Stimulated activated CD4-positive, alpha-beta T cell treated with anti-CD3 and anti-CD28 coated beads, TNF-alpha, amount 100 ng/mL, for 48 hours (primary cell): ENCODE measurements at places on chromosomes 12 and 14.

- DNase-seq, result no peak
These were observed 20.2 kb upstream of the P2RX7 start for GRCh38 chr12:121112496-121112895.

DNA sequence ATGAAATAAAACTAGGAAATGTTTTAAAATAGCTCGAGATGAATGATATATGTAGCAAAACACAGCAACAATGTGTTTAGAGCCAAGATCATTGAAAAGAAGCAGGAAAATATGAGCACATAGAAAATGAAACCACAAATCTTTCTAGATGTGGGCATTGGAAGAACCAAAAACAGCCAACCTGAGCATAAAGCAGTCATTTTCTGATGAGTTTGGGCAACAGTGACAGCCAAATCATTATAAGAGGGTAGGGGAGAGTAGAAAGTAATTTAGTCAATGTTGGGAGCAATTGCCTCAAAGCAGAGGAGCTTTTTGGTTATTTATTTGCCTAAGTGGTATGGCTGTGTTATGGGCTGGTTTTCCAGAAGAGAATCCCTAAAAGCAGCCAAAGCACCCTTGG is 8.8 kb upstream of the BICDL1 start:
- DNase-seq, result no peak

GRCh38 chr14:93976477-93977057 is at the start of gene ASB2:
Gene ASB2, minus strand, starts transcription at chr14:93976570. Its CDS starts 12,031 bp downstream, at chr14:93964539.
- DNase-seq, result no peak

- no peak for DNase-seq
These were observed 477 bp downstream of the OAS3 start for GRCh38 chr12:112938751-112939150.

DNA sequence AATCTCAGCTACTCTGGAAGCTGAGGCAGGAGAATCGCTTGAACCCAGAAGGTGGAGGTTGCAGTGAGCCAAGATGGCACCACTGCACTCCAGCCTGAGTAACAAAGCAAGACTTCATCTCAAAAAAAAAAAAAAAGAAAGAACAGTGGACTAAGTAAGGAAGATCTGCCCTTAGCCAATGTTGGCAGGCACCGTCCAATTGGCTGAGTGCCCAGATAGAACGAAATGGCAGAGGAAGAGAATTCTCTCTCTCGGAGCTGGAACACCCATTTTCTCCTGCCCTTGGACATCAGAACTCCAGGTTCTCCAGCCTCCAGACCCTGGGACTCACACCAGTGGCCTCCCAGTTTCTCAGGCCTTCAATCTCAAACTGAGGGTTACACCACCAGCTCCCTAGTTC is 49.9 kb downstream of the ESR2 start:
- no peak for DNase-seq
